Chondrocyte (in vitro differentiated cells): ENCODE measurements at places on chromosomes 5 and 9. TPM values are rescaled to one million over a fixed set of nuclear protein-coding genes. Genes with fewer than 3 reads are reported as not detected.

KCNN2 gene
- total RNA-seq = 0.19 TPM in 1 of 3 replicates, not detected in the others

GRCh38 chr9:21465859-21466518 is 16.1 kb downstream of the IFNE start:
- DNase-seq = no peak

- no peak for DNase-seq
Measured at GRCh38 chr5:52757527-52757926, 30.2 kb upstream of the ITGA1 start.

- DNase-seq = no peak
Measured at GRCh38 chr9:75186767-75187380, 98.6 kb downstream of the OSTF1 start.

DNA sequence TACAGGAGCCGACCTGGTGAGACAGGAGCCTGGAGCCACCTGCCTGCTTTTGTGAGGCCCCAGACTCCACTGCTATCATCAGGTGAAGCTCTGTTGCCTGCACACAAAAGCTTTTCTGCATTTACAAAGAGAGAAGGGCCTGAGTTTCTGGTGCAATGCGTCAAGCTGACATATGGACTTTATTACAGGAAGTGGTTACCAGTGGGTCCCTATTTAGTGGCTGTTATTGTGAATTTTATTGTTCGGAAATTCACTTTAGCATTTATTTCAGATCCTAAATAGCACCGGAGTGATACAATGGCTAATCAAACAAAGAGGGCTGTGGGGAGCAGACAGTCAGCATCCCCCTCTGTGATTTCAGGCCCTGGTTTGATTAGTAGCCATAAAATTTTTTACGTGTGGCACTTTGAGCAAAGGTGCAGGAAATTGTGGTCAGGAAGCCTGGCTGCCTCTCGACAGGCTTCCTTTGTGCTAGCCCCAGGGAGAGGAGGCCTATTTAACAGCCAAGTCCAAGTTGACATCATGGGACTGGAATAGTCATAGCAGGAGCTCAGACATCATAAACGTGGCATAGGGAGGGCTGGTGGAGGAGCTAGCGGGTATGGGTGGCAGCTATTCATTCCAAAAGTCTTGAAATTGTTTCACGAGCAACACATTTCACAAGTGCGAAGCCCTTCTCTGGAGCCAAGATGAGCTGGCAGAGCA is 8.4 kb downstream of the TGFBI start:
- no peak for DNase-seq
